ENCODE measurements at places on chromosomes 13 and 19. TPM values are rescaled to one million over a fixed set of nuclear protein-coding genes. Genes with fewer than 3 reads are reported as not detected.
A peak's percentile ranks its signal among the peaks of the same experiment; 100 is the strongest.

Gene ZNF134
- 28.9 TPM for polyA plus RNA-seq

Gene MCF2L
- polyA plus RNA-seq, result 23.3 TPM

DNA sequence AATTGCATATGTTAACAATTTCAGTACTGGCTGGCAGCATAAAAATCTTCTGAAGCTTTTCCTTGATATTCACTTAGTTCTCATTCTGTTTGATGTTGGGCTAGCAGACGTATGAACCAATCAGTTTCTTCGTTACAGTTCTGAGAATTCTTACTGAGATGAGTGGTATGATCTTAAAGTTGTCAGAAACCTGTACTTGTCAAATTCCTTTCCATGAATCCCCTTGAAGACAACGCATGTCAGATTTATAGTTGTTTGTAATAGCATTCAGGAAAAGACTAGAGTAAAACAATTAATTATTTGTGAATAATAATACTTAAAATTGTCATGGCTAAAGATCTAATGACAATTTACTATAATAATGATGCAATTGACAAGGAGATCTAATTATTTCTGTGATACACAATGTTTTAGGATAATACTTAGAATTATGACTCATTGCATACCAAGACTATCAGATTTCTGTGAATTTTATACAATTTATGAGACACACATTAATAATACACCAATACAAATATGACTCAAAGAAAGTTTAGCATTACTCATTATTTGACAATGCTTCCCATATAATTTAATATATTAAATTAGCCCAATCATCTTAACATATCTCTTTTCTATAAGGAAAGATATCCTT lies 447.2 kb downstream of the RFC3 start:
- no peak for DNase-seq

GRCh38 chr19:495402-496111 lies 729 bp upstream of the MADCAM1 start:
- no peak for DNase-seq

- DNase-seq, result no peak
Observed at GRCh38 chr13:70237131-70237530, 128.9 kb upstream of the KLHL1 start.

- DNase-seq, result no peak
Observed at GRCh38 chr13:78398743-78399410, 204.5 kb downstream of the POU4F1 start.

DNA sequence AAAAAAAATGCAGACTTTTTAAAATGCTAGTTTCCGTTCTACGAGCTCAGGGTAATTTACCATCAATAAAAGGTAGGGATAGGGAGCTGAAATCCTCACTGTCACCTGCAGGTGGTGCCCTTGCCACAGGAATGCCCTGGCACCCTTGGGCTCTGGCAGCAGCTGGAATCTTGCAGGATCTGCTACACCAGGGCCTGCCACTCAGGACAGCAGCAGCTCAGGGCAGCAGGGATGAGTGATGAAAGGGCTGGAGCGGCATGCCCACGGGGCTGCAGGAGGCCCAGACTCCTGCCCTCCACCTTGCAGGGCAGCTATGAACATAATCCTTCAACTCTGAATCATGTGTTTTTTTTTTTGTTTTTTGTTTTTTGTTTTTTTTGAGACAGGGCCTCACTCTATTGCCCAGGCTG lies 54.0 kb downstream of the GNG7 start:
- DNase-seq, result no peak

DNA sequence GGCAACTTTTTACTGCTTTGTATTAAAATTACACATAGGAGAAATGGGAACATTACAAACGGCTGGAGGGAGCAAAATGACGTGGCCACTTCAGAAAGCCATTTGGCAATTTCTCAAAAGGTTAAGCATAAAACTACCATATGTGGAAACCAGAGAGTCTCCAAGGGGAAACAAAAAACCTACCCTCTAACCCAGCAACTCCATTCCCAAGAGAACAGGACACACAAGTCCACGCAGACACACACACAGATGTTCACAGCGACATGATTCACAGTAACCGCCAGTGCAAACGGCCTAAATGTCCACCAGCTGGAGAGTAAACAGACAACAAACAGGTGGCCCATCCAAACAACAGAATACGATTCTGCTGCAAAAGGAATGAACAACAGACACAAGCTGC lies 37.2 kb downstream of the STK24 start:
- DNase-seq, result no peak

DNA sequence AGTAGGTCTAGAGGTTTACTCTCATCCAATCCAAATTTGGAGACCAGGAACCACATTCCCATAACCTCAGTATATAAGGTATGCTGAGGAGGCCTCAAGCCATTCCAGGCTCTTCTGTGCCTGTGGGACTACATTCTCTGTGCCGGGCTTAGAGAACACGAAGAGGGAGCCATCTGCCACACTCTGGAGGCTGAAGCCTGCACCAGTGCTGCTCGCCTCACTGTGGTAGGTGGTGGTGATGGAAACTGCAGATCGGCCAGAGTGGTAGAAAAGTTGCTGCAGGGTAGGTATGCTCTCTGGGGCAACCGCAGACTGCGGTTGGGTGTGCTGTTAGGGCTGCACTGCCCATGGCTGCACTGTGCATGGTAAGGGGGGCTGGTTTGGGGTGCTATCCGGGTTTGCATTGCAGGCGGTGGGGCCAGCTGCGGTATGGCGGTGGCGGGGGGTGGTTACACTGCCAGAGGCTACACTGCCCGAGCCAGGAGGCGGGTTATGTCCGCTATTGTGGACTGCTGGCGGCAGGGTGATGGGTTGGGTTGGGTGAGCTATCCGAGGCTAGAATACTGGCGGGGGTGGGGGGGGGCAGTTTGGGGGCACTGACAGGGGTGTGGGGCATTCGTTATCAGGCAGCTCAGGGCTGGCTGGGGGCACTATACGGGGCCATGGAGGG lies 145.0 kb downstream of the TNFRSF19 start:
- DNase-seq, result no peak

Gene TBXA2R
- 3.8 TPM for polyA plus RNA-seq

Gene TMEM272
- 0.12 TPM for polyA plus RNA-seq

DNA sequence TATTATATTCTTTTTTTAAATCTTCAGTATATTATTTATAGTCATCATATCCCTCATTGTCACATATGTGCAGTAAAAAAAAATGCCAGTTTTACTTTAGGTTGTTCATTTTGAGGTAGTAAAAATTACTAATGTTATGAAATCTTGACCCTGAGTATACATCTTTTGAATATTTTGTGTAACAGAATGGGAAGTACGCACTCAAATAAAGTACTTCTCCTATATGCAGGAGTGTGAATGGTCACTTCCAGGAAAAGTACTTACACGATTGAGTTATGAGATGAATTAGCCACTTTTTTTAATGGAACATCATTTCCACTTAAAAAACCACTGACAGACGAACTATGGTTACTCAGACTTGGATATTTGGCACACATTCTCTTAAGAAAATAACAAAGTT lies 58.5 kb downstream of the C13orf42 start:
- no peak for DNase-seq

GRCh38 chr19:55041627-55042343 lies 3.7 kb upstream of the GP6 start:
- no peak for DNase-seq

GRCh38 chr13:76976490-76976889 lies 15.4 kb upstream of the CLN5 start:
- no peak for DNase-seq

GRCh38 chr19:13060964-13061927 lies 41.4 kb downstream of the LYL1 start:
- peak; percentile 82 for DNase-seq

Gene BEST2
- polyA plus RNA-seq, result not detected

DNA sequence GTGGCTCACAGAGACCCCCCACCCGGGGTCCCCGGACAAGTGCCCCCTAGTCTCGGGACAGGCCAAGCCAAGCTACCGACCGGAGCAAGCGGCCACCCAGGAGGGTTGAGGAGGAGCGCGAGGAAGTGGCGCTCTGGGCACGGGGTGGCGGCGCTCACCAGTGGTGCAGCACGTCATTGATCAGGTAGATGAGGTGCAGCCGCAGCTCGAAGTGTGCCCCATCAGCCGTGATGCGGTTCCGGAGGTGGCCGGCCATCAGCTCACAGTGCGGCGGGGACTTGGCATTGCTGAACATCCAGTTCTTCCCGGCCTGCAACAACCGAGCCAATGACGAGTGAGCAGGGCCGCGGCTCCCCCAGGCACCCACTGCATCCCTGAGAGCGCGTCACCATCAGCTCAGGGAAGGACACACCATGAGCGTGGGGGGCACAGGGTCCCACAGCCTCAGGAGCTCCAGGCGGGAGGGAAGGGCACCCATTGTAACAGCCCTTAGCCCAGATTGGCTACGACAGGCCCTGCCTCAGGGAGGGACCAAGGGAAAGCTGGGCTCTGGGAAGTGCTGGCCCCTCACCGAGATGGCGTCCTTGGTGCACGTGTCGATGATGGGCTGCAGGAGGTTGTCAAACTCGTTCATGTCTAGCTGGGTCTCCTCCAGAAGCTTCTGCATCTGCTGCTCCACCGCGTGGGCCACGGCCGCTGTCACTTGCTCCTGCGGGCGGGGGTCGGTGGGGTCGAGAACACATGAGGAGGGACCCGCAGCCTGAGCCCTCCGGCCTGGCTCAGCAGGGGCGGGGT lies 9.6 kb downstream of the CHERP start:
- DNase-seq, result no peak

Gene IGFL3
- not detected for polyA plus RNA-seq

GRCh38 chr19:53432088-53432661 lies 391 bp downstream of the ZNF761 start:
- no peak for DNase-seq

DNA sequence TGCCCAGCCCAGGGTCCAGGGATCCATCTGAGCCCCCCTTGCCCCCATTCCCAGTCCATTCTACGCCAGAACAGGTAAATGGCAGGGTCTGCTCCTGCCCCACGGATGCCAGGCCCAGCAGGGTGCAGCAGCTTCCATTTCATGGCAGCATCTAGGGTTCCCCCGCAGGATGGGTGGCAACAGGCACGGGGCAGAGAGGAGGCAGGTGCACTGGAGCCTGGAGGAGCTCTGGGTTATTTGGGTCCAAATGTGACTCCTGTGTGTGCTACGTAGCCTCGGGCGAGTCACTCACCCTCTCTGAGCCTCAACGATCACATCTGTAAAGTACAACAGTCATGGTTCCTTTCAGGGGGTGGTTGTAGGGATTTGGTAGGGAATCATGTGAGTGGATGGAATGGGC lies 27.4 kb downstream of the IL12RB1 start:
- DNase-seq, result no peak

- DNase-seq, result peak; percentile 77
Observed at GRCh38 chr19:40305403-40305802, 20.3 kb upstream of the AKT2 start.

GRCh38 chr13:45162821-45163220 lies 38.0 kb downstream of the KCTD4 start:
- DNase-seq, result no peak

DNA sequence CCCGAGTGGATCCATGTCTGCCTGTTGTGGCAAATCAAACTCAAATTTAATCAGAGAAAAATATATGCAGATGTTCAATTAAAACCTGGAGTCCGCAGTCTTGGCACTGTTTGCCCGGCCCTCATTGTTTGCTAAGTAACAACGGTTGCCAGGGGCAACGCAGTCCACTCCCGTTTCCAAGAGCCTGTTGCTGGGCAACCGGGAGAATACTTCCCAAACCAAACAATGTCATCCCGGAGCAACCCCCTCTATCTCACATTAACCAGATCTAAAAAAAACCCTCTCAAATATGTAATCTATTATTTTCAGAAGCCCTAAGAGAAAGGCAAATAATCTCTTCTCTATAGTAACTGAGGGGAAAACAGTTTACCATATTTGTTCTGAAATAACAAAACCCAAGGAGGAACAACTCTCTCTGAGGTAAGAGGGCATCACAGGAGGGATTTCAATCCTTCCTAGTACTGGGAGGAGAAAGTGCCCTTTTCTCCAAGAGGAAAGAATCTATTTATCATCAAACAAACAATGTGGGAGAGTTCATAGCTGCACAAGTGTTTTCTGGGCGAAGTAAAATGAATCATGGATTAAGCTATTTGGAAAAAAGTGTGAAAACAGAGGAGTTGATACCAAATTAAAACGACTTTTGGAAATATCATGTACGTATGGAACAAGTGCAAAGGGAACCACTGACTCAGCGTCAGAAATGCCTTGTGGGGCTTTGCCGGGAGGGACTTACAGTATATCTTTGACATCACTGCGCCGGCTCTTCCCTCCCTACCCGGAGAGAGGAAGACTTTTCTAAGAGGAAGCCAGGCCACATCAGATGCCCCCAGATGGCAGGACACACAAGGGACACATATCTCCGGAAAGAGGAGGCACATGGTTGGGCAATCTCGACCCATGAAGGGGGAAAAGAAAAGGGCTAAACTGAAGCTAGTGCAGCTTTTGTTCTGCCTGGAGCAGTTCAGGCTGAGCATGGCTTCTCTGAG lies 43.3 kb downstream of the RFX2 start:
- peak; percentile 96 for DNase-seq

DNA sequence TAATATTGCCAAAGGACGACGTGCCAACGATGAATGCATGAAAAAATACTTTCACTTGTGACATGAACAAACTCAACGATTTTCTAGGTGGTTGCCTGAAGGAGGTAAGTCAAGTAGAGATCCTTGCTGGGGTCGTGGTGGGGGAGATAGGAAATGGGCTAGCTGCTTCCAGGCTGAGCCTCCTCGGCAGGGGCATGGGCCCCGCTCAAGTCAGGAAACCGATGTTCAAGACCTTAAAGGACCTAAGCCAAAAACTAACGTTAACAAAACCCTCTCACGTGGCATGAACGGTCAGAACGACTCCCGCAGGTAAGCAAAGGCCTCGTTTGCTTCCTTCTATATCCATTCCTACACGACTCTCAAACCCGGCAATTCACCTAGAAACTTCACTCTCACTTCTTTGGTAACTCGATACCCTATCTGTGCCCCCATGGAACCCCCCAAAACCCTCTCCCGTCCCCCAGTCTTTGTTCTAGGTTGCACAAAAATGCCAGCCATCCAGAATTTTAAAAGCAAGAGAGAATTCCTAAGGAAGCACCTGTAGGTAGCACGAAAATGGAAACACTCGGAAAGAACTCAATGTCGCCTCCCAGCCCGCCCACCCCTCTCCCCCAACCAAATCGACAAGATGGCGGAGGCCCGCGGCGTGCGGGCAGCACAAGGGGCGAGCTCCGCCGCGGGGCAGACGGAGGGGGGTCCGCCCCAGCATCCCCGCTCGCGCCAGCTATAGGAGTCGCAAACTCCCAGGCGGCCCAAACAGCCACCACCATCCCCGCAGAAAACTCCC lies 13.6 kb downstream of the ACP4 start:
- no peak for DNase-seq

DNA sequence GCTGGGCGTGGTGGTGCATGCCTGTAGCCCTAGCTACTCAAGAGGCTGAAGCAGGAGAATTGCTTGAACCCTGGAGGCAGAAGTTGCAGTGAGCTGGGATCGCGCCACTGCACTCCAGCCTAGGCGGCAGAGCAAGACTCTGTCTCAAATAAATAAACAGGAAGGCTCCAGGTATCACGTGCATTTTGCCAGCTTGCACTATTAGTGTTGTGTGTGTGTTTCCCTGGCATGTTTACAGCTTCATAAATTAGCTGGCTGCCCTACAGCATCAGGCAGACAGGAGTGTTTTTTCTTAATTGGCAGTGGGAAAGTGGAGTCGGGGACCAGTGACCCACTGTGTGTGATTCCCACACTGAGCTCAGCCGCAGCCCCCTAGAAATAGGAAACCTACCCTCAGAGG lies 32.6 kb downstream of the SHISA2 start:
- DNase-seq, result no peak

Measured in right lung (tissue), 10 donors.